ENCODE measurements at places on chromosomes 16 and 17.

- DNase-seq: no peak
Measured at GRCh38 chr17:6327007-6327406, 107.9 kb downstream of the AIPL1 start.

GRCh38 chr16:50917950-50918703, 176.2 kb downstream of the CYLD start:
- DNase-seq: no peak

- peak; percentile 57 for DNase-seq
Measured at GRCh38 chr17:58352596-58353388, 791 bp upstream of the SUPT4H1 start.

DNA sequence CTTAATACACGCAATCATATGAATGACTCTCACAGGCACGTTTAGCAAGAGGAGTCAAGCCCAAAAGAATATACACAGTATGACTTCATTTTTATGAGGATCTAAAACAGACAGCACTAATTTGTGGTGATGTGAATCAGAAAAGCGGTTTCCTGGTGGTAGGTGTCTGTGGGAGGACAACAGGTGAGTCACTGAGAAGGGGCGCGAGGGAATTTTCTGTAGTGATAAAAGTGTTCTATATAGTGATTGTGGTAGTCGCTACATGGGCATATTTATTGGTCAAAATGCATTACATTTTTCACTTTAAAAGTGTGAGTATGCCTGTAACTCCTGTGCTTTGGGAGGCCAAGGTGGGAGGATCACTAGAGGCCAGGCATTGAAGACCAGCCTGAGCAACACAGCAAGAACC, 7.6 kb upstream of the TNRC6A start:
- no peak for DNase-seq

GRCh38 chr17:76416899-76417298, 32.5 kb downstream of the SPHK1 start:
- DNase-seq: no peak

DNA sequence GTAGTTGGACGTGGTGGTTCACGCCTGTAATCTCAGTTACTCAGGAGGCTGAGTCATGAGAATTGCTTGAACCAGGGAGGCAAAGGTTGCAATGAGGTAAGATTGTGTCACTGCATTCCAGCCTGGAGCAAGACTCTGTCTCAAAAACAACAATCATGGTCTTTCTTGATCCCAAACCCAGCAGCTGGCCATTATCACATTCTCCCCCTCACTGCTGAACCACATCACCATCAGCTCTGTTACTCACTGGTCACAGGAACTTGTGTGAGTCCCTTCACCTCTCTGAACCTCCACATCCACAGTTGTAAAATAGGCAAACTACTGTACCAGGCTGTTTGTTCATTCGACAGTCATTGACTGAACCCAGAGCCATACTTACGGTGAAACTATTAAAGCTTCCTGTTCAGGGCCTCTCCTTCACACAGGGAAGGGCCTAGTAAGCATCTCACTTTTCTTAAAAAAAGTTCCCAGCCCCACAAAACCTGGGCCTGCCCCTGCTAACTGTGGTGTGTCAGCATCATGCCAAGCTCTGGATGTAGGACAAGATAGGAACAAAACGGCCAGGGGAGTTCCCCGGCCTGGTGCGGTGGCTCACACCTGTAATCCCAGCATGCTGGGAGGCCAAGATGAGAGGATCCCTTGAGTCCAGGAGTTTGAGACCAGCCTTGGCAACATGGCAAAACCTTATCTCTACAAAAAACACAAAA, 104.7 kb downstream of the COPRS start:
- DNase-seq: no peak

- DNase-seq: no peak
Measured at GRCh38 chr17:70390049-70390448, 220.7 kb downstream of the KCNJ2 start.

DNA sequence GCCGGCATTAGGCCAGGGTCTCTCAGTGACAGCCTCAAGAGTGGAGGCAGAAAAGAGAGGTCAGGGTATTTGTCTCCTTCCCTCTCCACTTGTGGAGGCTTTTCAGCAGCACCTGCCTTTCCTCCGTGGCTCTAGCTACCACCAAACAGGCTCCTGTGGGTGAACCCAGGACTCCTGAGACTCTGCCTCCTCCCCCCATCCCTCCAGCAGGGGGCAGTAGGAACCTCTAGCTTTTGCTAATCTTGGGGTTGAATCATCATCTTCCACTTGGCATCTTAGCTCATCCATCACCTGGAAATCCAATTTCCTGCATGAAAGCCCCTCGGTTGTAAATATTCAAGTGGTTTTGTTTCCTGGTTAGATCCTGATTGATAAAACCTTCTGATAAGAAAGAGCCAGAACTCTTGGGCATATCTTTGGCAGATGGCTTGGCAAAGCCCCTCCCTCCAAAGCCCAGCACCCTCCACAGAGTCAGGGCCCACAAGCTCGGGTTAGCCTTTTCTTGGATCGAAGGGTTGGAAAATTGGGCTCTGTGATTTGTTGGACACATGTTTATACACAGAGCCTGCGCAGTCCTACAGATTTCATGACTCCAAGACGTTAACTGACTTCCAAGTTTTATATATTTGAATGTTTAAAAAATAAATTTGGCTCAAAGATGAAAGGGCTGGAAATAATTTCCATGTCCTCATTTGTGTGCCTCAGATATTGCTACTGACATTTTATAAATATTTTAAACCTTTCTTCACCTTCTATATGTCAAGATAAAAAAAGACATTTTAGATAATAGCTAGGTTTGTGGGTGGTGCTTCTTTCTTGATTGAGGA, 322.1 kb downstream of the MAP2K4 start:
- no peak for DNase-seq

GRCh38 chr17:76697702-76698465, 12.9 kb downstream of the MXRA7 start:
- DNase-seq: no peak

DNA sequence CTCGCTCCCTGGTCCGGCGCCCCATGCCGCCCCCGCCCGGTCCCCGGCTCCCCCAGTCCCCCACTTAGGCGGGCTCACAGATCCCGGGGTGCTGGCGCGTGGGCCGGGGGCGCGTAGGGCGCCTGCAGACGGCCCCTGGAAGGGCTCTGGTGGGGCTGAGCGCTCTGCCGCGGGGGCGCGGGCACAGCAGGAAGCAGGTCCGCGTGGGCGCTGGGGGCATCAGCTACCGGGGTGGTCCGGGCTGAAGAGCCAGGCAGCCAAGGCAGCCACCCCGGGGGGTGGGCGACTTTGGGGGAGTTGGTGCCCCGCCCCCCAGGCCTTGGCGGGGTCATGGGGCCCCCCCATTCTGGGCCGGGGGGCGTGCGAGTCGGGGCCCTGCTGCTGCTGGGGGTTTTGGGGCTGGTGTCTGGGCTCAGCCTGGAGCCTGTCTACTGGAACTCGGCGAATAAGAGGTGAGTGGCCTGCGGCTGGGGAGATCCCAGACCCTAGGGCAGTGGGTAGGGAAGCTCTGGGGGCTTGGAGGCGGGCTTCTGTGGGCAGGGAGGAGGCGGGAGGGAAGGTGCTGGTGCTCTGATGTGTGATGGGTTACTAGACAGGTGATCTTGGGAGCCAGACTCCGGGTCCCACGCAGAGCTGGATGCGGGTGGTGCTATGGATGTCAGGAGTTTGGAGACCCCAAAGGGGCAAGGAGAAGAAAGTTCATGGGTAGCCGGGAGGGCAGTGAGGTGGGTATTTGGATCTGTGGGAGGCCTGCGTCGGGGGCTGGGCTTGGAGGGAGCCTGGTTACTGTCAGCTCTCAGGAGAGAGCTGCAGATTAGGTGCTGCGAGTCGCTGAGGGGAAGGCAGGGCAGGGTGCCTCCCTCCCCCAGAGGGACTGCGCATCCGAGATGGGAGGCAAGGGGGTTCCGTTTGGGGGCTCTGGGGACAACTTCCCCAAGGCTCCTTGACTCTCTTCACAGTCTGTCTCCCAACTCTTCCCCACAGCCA, 560 bp downstream of the EFNB3 start:
- no peak for DNase-seq

DNA sequence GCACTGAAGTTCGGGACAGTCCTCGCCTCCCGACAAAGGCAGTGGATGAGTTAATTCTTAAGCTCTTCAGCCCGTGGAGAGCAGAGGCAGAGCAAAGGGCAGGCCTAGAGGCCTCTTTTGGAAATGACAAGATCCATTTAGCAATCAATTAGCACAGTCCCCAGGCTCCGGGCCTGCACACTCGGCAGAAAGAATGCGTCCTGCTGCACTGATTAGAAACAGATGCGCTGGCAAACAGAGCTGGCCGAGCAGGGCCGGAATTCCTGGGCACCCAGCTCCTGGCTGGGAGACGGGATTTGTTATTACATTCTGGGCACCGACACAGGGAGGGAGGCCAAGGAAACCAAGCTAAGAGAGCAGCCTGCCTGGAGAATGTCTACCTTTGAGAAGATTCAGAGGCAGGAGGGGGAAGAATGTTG, 162.9 kb downstream of the COPRS start:
- DNase-seq: peak; percentile 50

DNA sequence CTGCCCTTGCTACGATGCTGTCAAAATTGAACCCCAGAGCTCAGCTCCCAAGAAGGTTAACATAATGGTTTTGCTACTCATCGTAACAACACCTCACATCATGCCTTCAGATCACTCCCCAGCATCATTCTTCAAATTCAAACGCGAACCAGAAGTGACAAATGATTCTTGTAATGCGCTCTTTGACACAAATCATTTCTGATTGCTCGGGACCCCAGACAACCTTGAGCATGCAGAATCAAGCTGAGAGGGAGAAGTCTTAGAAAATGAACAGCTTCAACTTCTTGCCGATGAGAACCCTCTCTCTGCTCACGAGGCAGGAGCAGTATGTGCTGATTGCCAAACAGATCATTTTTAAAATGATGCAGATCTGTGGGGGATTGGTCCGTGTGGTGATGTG, 241.0 kb upstream of the ASIC2 start:
- DNase-seq: no peak

- DNase-seq: no peak
Measured at GRCh38 chr16:31072540-31073141, 1.4 kb downstream of the ZNF668 start.

- no peak for DNase-seq
Measured at GRCh38 chr16:57179215-57179828, 6.5 kb downstream of the PSME3IP1 start.

DNA sequence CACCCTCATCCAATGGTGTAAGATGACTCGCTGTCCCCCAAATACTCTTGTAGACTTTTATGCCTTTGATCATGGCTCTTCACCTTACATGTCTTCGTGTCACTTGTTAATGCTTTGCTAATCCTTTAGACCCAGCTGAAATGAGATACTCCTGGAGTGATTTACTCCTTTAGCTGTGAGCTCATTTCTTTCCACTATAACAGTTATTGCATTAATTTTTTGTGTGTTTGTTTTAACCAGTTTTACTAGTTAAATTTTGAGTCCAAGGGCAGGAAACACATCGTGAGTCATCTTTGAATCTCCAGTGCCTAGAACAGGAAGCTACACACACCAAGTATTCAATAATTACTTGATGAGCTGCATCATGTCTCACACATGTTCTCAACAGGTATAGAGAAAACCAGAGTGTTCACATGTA, 6.5 kb upstream of the CTCF start:
- DNase-seq: no peak

DNA sequence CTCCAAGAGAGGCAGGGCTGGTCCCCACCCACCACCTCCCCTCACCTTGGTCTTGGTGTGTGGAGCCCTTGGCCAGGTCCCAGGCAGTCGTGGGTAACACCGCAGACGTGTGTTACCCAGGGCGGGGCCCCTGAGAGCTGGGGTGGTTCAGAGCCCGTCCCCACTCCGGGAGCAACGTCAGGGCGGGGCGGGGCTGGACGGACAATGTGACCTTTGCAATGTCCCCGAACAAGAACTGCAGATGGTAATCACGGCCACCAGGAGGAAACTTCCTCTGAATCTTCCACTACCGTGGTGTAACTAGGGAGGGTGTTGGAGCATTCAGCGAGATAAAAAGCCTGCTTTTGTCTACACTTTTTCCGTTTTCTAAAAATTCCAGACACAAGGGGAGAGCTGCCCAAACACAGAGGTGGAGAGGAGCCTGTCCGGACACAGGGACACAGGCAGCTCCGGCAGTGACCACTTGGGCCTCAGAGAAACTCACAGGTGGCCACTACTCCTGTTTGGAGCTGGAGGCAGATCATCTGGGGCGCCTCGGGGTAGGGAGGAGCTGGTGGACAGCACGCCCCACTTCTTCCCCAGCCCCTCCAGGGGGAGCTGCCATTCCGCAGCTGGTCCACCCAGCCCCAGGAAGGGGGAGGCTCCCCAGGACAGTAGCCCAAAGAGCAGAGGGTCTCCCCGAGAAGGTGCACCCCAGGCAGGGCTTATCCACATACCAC, 14.2 kb upstream of the SLC38A10 start:
- DNase-seq: no peak

GRCh38 chr16:51409001-51409675, 258.1 kb upstream of the SALL1 start:
- DNase-seq: no peak

DNA sequence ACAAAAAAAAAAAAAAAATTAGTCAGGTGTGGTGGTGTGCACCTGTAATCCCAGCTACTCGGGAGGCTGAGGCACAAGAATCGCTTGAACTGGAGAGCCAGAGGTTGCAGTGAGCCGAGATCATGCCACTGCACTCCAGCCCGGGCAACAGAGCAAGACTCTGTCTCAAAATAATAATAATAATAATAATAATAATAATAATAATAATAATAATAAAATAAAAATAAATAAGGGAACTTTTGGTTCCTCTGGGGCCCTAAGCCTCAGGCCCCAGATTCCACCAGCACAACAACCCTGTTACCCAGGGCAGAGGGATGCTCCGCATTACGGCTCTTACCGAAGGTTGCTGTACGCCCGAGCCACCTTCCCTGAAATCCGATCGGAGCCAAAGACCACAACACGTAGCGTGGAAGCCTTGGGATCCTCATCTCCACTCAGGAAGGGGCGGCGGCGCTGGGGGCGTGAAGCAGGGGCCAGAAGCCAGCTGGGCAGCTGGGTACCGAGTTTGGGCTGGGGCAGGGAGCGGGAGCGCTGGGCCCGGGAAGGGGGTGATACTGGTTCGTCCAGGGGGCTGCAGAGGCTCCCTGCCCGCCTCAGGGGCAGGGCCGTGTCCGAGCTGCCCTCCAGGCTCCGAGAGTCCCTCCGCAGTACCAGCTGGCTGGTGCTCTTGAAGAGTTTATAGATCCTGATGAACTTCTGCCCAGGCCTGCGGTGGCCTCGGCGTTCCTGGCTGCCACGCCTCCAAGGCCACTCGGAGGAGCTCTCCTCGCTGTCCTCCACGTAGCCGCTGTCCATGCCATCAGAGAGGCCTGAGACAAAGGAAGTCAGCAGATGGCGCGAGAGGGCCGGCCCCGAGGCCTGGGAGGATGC, 20.6 kb upstream of the PIK3R6 start:
- DNase-seq: no peak
